Endodermal cell (in vitro differentiated cells): ENCODE measurements at places on chromosomes 3 and 15. TPM values are rescaled to one million over a fixed set of nuclear protein-coding genes. Genes with fewer than 3 reads are reported as not detected.

- no peaks in the 10 kb centered on the region for H3K27me3 ChIP-seq
- H3K36me3 ChIP-seq: no peaks in the 10 kb centered on the region
- no peaks in the 10 kb centered on the region for H3K4me1 ChIP-seq
- H3K27ac ChIP-seq: no peak overlapping the region
- DNase-seq: no peak
Observed at GRCh38 chr15:62357431-62357830, 192.3 kb upstream of the C2CD4B start.

DNA sequence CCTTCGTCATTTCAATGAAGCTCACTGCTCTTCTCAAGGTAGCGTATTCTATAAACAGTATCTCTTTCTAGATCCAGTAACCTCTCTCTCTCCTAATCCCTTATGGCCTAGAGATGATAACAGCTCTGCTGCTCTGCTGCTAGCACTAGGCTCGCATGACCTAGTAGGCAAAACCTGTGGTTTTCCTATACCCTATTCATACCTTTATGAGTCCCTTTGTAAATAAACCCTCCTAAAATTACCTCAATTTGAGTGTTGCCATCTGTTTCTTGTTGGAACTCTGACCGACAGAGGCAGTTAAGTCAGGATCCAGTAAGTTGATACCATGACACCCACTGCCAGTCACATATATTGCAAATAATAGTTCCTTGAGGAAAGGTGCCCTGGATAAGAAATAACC, 7.3 kb downstream of the CCDC14 start:
- no peak overlapping the region for H3K4me3 ChIP-seq
- DNase-seq: no peak
- H3K4me1 ChIP-seq: no peaks in the 10 kb centered on the region
- H3K36me3 ChIP-seq: peaks cover 72% of the 10 kb centered on the region
- H3K27ac ChIP-seq: no peak overlapping the region

DNA sequence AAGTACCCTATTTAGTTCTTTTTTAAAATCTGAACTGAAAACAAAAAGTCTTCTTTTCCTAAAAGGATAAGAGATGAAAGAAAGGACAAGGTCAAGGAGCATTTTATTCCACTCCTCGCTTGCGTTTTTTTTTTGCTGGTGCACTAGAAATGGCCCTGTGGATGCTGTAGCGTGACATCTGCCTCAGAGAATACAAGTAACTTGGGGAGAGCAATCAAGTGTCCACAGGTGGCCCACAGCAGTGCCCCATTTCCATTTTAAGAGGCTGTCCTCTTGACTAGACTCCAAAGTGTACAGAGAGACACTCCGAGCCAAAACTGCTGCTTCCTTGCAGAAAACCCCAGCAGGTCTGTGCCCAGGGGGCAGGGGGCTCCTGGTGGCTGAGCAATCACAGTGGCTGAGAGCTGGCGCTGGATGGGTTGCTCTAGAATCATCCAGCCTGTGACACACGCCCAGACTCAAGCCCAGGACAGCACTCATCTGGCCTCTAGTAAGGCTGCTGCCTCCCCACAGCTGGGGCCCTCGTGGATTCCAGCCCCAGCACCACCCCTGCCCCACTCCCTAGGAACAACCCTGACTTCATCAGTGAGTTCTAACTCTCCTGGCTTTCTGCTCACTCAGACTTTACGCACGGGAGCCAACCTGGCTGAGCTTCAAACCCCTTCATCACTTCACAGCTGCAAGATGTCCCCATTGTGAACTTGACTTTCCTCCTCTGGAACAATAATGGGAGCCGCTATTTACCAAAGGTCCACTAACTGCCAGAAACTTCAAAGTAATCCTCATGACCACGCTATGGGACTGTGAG, 71.1 kb upstream of the SPATA12 start:
- H3K4me3 ChIP-seq: no peak overlapping the region
- no peaks in the 10 kb centered on the region for H3K36me3 ChIP-seq
- H3K27ac ChIP-seq: no peak overlapping the region
- peaks cover 4% of the 10 kb centered on the region for H3K4me1 ChIP-seq

DNA sequence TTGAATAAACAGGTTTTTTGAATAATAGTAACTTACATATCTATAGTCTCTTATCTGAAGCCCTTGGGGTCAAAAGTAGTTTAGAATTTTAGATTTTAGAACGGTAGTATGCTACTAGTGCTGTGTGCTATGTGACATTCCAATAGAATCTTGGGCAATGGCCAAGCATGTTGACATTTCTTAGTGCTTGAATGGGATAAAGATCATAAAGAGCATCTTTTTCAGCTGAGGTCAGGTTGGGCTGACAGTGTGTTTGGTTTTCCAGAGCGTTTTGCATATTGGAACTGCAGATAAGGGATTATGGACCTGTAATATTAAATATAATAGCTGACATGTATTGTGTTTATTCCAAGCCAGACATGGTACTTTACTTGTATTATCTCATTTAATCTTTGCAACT, 32.1 kb downstream of the CNTN4 start:
- H3K36me3 ChIP-seq: no peaks in the 10 kb centered on the region
- no peak overlapping the region for H3K4me3 ChIP-seq
- H3K27ac ChIP-seq: no peak overlapping the region
- no peak for DNase-seq
- H3K4me1 ChIP-seq: no peaks in the 10 kb centered on the region
- no peaks in the 10 kb centered on the region for H3K27me3 ChIP-seq

GRCh38 chr3:14524311-14524711, 15.8 kb downstream of the GRIP2 start:
- H3K36me3 ChIP-seq: no peaks in the 10 kb centered on the region
- peaks cover 4% of the 10 kb centered on the region for H3K4me1 ChIP-seq
- no peak overlapping the region for H3K4me3 ChIP-seq
- H3K27me3 ChIP-seq: no peaks in the 10 kb centered on the region
- DNase-seq: no peak
- no peak overlapping the region for H3K27ac ChIP-seq

NR2E3 gene
- 0.15 to 0.77 TPM (median 0.19 TPM) in 3 replicates for total RNA-seq

GPR62 gene
- total RNA-seq: 0.41 and 0.44 TPM in 2 replicates

DUOX1 gene
- total RNA-seq: 1.2 and 1.9 TPM in 2 replicates
